ENCODE measurements at places on chromosomes 1 and 21. TPM values are rescaled to one million over a fixed set of nuclear protein-coding genes. Genes with fewer than 3 reads are reported as not detected.

Gene FAM229A
- 0.36 TPM for total RNA-seq

Gene INSRR
- total RNA-seq, result not detected

Gene OR10J1
- not detected for total RNA-seq

Gene MMP23B
- total RNA-seq, result 1.1 TPM

Gene VANGL1
- 7.5 TPM for total RNA-seq

Gene TNNI3K
- total RNA-seq, result 0.90 TPM

Gene UBE2U
- total RNA-seq, result not detected

Gene C1orf146
- not detected for total RNA-seq

Gene SPTA1
- not detected for total RNA-seq

Gene PPIAL4G
- not detected for total RNA-seq

Gene KRTAP20-3
- not detected for total RNA-seq

Gene BRDT
- not detected for total RNA-seq

Gene TMPRSS15
- total RNA-seq, result not detected

Gene TCP10L
- total RNA-seq, result not detected

Gene PGBD2
- total RNA-seq, result 6.7 TPM

Gene TGFBR3
- total RNA-seq, result 8.3 TPM

Gene ZYG11A
- 2.0 TPM for total RNA-seq

Gene DNASE2B
- not detected for total RNA-seq

Data from IMR-90 (cell line).